HT-29 (cell line): ENCODE measurements at places on chromosomes 2 and 18. TPM values are rescaled to one million over a fixed set of nuclear protein-coding genes. Genes with fewer than 3 reads are reported as not detected.

DNA sequence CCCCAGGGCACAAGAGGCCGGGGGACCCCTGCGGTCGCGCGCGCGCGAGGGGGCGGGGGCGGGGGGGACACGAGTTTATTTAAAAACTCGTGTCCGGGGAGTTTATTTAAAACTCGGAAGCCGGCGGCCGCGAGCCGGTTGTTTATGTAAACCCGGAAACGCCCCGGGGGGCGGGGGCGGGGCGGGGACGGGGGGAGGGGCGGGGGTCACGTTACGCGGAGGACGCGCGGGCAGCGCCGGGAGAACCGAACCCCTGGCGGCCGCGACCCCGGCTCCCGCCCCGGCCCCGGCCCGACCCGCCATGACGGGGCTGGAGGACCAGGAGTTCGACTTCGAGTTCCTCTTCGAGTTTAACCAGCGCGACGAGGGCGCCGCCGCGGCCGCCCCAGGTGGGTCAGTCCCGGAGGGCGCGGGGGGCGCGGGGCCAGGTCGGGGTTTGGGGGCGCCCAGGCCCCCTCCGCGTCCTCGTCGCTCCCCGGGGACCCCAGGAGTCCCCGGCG is 4.4 kb downstream of the NFATC1 start:
- DNase-seq, result no peak

DNA sequence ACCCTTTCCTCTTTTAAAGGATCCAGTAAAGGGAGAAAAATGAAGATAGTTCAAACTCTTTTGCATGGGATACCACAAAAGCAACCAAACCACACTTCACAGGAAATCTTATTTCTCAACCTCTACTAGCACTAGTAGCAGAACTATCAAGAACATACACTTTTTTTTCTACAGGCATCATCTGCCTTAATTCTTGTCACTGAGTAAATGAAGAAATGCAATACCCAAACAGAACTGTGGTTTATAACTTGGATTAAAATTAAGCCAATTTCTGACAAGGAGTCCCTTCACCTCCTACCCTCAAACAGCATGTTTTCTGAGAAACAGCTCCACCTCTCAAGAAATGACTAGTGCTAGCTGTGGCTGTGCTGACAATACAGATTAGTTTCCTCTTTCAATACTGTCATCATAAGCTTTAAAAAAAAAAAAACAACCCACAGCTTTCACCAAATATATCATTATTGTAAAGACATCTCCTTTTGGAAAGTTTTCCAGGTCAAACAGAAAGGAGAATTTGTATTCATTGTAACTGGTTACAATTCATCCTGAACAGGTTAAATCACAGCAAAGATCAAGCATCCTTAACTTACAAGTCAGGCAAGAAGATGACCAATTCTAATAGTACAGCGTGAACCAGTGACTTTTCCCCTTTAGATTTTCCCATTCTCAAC is 44.4 kb downstream of the PTPN2 start:
- peak; percentile 19 for DNase-seq

DNA sequence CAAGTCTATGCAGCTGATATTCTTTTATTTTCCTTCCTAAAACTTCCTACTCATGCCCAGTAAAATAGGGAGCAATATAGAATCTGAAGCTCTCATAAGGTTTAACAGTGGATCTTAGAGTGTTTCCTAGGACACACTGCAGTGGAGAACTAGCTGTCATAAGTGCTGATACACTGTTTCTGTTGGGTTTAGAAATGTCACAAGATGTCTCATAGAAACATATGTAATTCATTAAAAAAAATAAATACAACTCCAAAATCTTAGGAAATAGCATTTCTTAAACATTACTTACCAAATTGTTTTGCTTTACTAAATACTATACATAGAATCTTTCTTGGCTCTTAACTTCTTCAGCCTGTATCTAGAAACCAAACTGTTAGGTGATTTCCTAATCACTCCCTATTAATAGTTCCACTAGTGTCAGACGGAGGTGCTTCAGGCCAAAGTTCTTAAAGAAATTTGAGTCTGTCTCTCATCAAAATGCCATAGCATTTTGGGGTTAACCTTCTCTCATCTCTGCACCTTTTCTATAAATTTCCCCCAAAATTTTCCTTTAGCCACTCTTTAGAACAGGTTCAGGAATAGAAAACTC is 93.7 kb downstream of the CERKL start:
- DNase-seq, result no peak

DNA sequence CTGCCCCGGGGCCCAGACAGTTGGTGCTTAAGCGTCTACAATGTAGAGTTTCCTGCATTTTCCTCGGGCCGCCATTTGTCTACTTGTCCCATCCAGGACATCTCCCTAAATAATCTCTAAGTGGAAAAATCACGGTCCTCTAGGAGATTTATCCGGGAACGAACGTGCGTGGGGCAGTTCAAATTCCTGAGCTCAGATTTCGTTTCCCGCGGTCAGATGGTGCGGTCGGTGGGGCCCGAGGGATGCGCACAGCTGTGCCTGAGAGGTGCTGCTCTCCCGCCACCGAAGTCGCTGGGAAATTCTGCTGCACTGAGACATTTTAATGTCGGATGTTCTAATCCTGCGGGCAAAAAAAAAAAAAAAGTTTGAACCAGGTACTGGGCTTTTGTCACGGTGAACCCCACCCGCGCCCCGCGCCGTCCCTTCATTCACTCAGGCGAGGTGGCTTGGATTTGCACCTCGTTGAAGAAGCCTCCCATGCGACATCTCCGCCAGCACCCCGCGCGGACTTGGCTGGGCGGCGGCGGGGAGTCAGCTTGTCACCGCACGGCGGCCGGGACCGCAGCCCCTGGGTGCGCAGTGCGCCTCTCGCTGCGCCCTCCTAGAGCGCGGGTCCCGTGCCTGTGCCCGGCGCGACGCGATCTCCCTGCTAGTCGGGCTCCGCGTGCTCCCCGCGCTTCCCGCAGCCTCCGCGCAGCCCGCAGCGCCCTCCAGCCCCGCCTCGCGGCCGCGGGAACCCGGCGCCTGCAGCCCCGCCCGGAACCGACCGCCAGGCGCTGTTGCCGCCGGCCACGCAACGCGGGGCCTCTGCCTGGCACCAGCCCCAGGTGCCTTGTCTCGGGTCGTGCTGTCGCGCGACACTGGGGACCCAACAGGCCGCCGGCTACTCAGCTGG is 191.9 kb upstream of the TCF4 start:
- no peak for DNase-seq

Gene FAM228A
- total RNA-seq, result not detected in 2 replicates

Gene BOK
- total RNA-seq, result 50.4 and 54.8 TPM in 2 replicates

DNA sequence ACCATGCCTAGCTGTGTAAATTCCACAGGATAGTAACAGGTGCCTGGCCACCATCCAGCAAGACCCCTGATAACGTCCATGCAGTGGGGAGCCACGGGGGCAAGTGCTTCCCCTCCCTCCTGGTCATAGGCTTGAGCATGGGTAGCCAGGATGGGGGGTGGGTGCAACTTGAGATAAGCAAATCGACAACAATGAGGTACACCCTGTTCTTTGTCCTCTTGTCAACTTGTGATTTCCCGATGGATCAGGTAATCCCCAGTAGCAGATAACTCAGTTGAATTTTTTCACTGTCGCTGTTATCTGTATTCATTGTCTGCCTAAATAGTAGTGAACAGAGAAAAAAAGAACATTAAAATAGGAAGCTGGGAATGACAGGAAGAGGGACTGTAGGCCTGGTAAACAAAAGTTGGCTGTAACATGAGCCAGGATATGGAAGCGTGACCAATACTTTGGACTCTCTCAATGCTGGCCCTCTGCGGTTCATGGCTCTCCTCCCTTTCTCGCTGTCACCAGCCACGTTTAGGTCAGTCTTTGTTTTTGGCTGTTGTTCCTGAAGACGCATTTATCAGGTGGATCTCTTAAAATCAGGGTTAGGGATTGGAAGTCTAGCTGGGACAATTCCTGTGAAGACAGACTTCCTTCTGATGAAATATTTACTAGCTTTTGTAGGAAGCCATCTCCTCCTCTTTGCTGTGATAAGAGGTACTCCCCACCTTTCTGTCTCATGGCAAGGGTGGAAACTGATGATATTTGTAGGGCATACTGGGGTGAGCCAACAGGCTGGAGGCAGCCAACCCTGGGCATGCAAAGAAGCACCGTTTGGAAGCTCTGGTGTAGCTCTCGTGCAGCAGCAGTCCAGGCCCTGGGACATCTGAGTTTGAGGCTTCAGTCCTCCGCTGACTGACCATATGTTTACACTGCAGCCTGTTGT is 42.4 kb downstream of the TCF7L1 start:
- no peak for DNase-seq

- no peak for DNase-seq
Measured at GRCh38 chr2:120189189-120189588, 34.0 kb downstream of the TMEM185B start.

- DNase-seq, result no peak
Measured at GRCh38 chr18:5466256-5466655, 77.5 kb downstream of the EPB41L3 start.

Gene CCDC74A
- 5.4 and 5.6 TPM in 2 replicates for total RNA-seq

- DNase-seq, result no peak
Measured at GRCh38 chr2:46232860-46233259, 64.3 kb upstream of the EPAS1 start.

Gene MERTK
- total RNA-seq, result 0.34 and 0.46 TPM in 2 replicates

Gene MPP4
- total RNA-seq, result not detected in 2 replicates

Gene CRYGC
- not detected in 2 replicates for total RNA-seq

DNA sequence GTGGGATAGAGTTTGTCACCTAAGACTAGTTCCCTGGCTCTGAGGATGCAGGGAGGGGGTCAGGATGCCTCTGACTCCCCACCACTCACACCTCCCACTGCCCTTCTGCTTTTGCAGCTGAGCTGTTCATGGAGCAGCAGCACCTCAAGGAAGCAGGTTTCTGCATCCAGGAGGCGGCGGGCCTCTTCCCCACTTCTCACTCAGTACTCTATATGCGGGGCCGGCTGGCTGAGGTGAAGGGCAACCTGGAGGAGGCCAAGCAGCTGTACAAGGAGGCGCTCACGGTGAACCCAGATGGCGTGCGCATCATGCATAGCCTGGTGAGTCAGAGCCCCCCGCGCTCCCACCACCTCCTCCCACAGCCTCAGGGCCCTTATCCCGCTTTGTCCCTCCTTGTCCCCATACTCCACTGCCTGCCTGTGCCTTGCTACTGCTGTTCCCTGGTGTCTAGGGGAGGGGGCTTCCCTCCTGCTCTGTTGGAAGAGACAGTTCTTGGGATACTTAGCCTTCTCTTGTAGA is 94.4 kb downstream of the STPG4 start:
- no peak for DNase-seq

- no peak for DNase-seq
Measured at GRCh38 chr2:160479269-160479668, 14.3 kb downstream of the RBMS1 start.

Gene CIAO1
- total RNA-seq, result 169 and 197 TPM in 2 replicates

Gene ERFE
- 4.0 and 4.5 TPM in 2 replicates for total RNA-seq

- no peak for DNase-seq
Measured at GRCh38 chr18:46096651-46097300, 1.3 kb downstream of the ATP5F1A start.

- DNase-seq, result no peak
Measured at GRCh38 chr2:163133602-163134001, 295.0 kb upstream of the KCNH7 start.

Gene MSTN
- total RNA-seq, result not detected in 2 replicates

DNA sequence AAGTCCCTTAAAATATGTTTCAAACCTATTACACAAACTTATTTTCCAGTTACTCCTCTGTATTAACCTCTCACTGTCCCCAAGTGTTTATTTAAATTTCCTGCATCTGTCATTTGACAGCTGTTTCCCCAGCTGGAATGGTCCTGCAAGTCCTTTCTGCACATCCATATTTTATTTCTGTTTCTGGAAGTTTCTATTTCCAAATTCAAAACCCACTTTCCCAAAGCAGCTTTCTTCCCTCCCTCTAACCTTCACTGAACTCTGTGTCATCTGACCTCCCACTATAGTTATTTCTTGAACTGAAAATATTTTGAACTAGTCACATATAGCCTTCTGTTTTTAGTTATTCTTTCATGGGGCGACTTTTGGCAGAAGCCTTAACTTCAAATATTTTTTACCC is 459.4 kb upstream of the MC4R start:
- DNase-seq, result no peak

Gene TMEM17
- total RNA-seq, result 0.56 and 1.7 TPM in 2 replicates

Gene SEH1L
- 62.5 and 79.2 TPM in 2 replicates for total RNA-seq

GRCh38 chr2:192030289-192030688 is 164.4 kb downstream of the TMEFF2 start:
- no peak for DNase-seq

Gene CXCR1
- total RNA-seq, result not detected in 2 replicates

DNA sequence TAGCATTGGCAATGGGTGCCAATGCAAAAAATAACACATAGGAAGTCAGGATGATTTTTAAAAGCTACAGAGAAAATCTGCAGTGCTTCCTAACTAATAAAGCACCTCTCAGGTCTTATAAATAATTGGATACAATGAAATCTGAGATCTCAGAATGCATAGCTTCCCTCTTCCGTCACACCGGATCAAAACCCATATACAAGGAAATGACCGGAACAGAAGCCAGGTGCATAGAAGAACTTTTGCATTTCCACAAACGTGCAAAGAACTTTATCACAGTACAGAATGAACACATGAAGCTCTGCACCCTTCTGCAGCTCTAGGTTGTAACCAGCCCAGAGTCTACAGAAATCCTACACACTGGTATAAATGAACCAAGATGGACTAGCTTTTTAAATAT is 145.4 kb downstream of the TCF4 start:
- no peak for DNase-seq

DNA sequence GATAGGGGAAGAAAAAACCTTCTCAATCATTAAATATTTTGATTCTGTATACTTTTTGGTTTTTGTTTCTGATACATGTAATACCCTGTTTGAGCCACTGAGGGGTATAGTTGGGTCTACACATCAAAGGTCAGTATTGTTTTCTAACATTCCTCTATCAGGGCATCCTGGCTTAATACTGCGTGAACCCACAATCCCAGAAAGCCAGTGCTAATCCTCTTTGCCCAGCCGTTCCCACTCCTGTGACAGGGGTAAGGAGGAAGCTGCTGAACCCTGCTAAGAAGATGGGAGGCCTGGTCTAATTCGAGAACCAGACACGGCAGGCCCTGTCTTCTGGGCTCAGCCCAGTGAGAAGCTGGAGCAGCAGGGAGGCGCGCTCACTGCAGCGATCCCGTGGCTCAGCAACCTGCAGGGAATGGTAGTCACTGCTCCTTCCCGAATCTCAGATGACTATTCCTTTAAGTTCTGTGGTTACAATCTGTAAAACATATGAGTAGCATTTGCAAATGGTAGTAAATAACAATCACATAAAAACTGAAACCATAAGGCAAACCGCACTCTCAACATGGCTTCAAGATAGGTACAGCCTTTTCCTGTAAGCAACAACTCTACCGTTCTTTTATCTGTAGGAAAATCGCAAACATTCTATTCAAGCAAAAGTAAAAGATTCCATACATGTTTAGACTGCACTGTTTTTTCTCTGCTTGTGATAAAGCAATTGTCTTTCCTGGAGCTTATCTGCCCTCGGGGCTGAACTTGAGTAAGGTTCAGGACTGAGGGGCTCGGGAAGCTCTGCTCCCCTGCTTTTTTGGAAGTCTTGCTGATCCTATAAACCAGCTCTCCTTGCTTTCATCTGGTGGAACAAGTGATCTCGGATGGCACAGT is 87.0 kb downstream of the EPB41L3 start:
- DNase-seq, result no peak
